ENCODE measurements at places on chromosomes 11 and 22.

DNA sequence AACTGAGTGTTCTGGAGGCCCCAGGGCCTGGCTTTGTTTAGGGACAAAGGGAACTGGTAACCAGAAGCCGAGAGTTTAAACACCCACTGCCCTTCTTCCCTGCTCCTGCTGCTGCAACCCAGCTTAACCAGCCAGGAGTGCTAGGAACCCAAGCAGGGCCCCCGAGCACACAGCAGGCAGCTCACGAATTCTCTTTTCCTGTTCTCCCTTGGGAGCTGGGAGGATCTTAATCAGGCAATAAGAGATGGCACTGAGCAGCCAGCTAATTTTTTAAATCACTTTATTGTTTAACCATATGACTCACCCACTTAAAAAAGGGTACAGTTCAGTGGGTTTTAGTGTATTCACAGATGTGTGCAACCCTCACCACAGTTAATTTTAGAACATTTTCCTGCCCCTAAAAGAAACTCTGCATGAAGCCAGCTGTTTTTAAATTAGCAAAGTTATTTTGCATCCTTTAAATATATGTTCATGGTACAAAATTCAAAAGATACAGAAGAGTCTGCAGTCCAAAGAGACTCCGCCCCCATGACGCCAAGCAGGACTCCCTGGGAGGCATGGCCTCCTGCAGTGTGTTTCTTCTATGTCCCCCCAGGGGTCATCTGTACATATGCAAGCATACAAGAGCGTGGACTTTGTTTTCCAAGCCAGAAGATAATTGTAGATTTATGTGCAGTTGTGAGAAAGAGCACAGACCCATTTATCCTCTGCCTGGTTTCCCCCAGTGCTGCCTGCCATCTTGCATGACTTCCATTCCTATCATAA lies 18.9 kb upstream of the PPP6R3 start:
- no peak for DNase-seq
- no peak overlapping the region for H3K27ac ChIP-seq
- peaks cover 14% of the 10 kb centered on the region for H3K4me1 ChIP-seq
- no peaks in the 10 kb centered on the region for H3K27me3 ChIP-seq
- peaks cover 58% of the 10 kb centered on the region for H3K36me3 ChIP-seq

- no peak overlapping the region for H3K4me3 ChIP-seq
- DNase-seq: no peak
- H3K27ac ChIP-seq: no peak overlapping the region
- no peaks in the 10 kb centered on the region for H3K36me3 ChIP-seq
Observed at GRCh38 chr22:22897091-22897490, 9.5 kb downstream of the IGLL5 start.

- no peaks in the 10 kb centered on the region for H3K27me3 ChIP-seq
- peaks cover 57% of the 10 kb centered on the region for H3K4me1 ChIP-seq
- H3K36me3 ChIP-seq: no peaks in the 10 kb centered on the region
- DNase-seq: no peak
- no peak overlapping the region for H3K27ac ChIP-seq
Observed at GRCh38 chr11:73415854-73416615, 39.8 kb downstream of the RELT start.

GRCh38 chr22:39908737-39909136 lies 7.9 kb downstream of the GRAP2 start:
- H3K4me3 ChIP-seq: no peak overlapping the region
- H3K27ac ChIP-seq: no peak overlapping the region
- no peaks in the 10 kb centered on the region for H3K36me3 ChIP-seq
- H3K27me3 ChIP-seq: no peaks in the 10 kb centered on the region

DNA sequence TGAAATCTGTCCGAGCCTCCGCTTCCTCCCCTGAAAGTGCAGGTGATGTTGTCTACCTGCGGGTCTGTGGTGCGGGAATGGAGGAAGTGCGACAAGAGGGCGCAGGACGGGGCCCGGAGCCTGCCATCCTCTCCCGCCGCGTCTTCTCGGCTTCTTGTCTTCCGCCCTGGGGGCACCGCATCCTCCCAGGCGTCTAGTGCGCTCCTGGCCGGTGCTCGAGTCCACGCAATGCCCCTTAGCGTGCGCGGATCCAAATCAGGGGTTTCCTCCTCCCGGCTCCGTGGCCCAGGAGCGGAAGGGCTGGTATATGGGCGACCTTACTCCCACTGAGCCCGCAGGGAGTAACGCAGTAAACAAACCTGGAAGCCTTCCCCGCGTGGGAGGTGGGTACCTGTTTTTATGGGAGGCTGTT lies 405 bp downstream of the SFI1 start:
- H3K4me3 ChIP-seq: peak overlapping the region; percentile 97
- no peaks in the 10 kb centered on the region for H3K36me3 ChIP-seq

GRCh38 chr11:106087815-106088435 lies 10.5 kb downstream of the AASDHPPT start:
- no peak overlapping the region for H3K4me3 ChIP-seq
- DNase-seq: peak; percentile 59
- no peak overlapping the region for H3K27ac ChIP-seq
- H3K27me3 ChIP-seq: no peaks in the 10 kb centered on the region

DNA sequence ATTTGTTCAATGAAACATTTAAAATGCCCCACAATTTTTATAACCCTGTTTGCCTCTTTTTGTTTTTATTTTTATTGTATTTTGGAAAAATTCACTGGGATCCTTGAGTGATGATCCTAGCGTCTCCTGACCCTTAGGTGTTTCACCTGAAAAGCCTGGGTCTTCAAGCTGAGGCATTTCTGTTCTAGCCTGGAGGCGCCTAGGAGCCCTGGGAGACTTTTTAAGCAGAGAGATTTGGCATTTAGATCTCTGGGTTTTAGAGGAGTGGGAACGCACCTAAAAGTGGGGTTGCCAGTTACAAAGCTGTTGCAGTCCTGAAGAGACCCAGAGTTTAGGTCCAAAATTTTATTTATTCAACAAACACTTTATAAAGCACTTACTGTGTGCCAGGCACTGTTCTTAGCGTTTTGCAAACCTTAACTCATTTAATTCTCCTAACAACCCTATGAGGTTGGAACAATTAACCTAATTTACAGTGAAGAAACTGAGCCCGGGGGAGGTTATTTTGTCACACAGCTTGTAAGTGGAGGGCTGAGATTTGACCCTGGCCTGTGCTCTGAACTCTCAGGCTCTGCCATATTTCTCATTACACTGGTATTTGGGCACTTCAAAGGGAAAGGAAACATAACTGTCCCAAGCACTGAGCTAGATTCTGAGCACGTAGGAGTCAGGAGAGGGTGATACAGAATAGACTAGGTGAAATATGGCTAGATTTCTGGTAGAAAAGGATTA lies 834 bp upstream of the FADS1 start:
- peak overlapping the region; percentile 96 for H3K27ac ChIP-seq
- no peaks in the 10 kb centered on the region for H3K36me3 ChIP-seq
- no peak for DNase-seq
- H3K27me3 ChIP-seq: no peaks in the 10 kb centered on the region
- peak overlapping the region; percentile 87 for H3K4me3 ChIP-seq

DNA sequence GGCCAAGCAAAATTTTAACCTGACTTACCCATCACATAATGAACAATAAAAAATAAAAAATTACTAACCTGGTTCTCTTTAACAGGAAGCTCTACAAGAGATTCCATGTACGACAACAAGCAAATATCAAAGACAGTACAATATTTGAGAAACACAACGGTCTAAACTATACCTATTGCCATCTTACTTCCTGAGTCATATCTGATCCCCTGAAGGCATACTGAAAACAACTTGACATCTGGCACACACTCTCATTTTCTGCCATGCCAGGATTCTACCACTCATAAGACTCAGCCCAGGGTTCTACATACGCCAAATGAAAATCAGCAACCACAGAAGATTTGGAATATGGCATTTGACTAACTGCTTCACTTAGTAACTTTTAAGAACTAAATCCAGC lies 13.8 kb downstream of the DENND5A start:
- no peak for DNase-seq
- no peaks in the 10 kb centered on the region for H3K27me3 ChIP-seq
- H3K27ac ChIP-seq: no peak overlapping the region
- H3K36me3 ChIP-seq: no peaks in the 10 kb centered on the region
- no peak overlapping the region for H3K4me3 ChIP-seq

DNA sequence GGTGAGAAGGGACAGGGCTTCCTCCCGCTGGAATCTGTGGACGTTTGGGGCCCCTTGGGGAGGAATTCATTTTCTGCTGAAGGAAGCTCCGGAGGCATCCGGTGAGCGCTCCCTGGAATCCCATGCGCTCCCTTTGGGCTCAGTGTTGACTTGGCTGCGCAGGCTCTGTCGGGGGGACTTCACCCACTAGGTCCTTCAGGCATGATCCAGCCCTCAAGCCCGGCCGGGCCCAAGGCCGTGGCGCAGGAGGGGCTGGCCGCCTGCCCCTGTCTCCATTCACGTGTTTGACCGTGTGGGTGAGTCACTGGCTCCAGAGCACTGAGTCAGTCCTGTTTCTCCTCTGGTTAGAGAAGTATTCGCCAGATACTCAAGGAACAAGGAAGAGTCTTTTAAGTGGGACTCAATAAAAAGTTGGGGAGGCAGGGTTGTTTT lies 1.4 kb downstream of the CTTN start:
- no peaks in the 10 kb centered on the region for H3K4me1 ChIP-seq
- H3K27ac ChIP-seq: peak overlapping the region; percentile 90
- no peaks in the 10 kb centered on the region for H3K36me3 ChIP-seq
- DNase-seq: peak; percentile 50

GRCh38 chr11:119800171-119800570 lies 71.2 kb upstream of the NECTIN1 start:
- H3K27me3 ChIP-seq: no peaks in the 10 kb centered on the region
- H3K36me3 ChIP-seq: no peaks in the 10 kb centered on the region
- no peak overlapping the region for H3K27ac ChIP-seq
- DNase-seq: no peak

DNA sequence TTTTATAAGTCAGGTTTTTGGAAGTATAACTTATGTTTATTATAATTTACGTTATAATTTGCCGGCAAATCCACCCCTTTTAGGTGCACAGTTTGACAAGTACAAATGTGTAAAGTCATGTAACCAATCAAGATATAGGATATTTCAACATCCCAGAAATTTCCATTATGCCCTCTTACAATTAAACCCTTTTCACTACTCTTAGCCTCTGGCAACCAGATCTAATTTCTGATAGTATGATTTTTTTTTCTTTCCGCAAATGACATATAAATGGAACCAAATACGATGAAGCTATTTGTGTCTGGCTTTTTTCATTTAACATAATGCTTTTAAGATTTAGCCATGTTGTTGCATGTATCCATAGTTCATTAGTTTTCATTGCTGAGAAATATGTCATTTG lies 69.5 kb upstream of the HTATIP2 start:
- no peak for DNase-seq
- H3K27ac ChIP-seq: no peak overlapping the region
- no peaks in the 10 kb centered on the region for H3K27me3 ChIP-seq
- H3K36me3 ChIP-seq: no peaks in the 10 kb centered on the region
- no peak overlapping the region for H3K4me3 ChIP-seq

DNA sequence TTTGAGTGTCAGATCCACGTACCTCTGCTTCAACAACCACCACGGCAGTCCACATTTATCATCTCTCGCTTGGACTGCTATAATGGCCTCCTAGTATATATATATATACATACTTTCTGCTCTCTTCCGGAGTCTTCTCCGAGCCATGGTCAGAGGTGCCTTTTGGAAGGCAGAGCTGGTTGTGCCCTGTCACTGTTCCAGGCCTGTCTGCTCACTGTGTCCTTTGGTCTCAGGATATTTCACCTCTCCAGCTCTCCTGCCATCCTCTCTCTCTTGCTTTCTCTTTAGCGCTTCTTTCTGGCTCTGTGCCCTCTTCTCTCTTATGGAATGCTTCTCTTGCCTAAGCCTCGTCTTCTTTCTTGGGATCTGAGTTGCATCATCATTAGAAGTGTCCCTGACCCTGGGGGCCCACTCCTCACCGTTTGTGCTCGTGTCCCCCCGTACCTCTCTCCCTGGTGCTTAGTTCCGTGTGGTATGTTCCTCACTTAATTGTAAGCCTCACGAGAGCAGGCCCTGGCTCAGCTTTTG lies 86.1 kb upstream of the RASSF10 start:
- H3K4me1 ChIP-seq: no peaks in the 10 kb centered on the region
- no peak overlapping the region for H3K4me3 ChIP-seq
- H3K27ac ChIP-seq: no peak overlapping the region
- DNase-seq: no peak

- H3K4me3 ChIP-seq: no peak overlapping the region
- no peaks in the 10 kb centered on the region for H3K4me1 ChIP-seq
- no peaks in the 10 kb centered on the region for H3K27me3 ChIP-seq
- no peak overlapping the region for H3K27ac ChIP-seq
- DNase-seq: no peak
- H3K36me3 ChIP-seq: no peaks in the 10 kb centered on the region
Observed at GRCh38 chr11:118051136-118051610, 25.7 kb upstream of the TMPRSS4 start.

DNA sequence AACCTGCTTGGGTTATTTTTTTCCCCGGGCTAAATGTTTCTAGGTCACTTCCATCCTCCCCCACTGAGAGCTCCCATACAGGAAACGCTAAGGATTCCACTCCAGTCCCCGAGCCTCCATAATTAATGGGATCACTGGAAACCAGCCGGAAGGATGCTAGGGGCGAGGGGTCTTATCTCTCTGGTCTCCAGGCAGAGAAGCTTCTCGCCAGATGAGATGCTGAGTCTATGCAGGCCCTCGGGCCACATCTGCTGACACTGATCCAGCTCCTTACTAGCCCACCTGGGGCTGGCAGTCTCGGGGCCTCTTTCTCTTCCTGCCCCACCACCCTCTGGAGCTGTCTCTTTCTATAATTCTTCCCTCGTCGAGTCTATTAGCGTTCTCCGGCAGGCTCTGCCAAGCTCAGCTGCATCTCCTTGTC lies 125.9 kb upstream of the SYT13 start:
- H3K36me3 ChIP-seq: no peaks in the 10 kb centered on the region
- no peaks in the 10 kb centered on the region for H3K4me1 ChIP-seq
- H3K27me3 ChIP-seq: no peaks in the 10 kb centered on the region
- H3K4me3 ChIP-seq: no peak overlapping the region
- H3K27ac ChIP-seq: no peak overlapping the region

- no peak overlapping the region for H3K4me3 ChIP-seq
- DNase-seq: no peak
- H3K4me1 ChIP-seq: no peaks in the 10 kb centered on the region
- no peaks in the 10 kb centered on the region for H3K27me3 ChIP-seq
Observed at GRCh38 chr22:48595511-48595905, 1232.2 kb downstream of the BRD1 start.

Data from tibial nerve (tissue), 4 donors.